ENCODE measurements at places on chromosomes 12 and 14.

DNA sequence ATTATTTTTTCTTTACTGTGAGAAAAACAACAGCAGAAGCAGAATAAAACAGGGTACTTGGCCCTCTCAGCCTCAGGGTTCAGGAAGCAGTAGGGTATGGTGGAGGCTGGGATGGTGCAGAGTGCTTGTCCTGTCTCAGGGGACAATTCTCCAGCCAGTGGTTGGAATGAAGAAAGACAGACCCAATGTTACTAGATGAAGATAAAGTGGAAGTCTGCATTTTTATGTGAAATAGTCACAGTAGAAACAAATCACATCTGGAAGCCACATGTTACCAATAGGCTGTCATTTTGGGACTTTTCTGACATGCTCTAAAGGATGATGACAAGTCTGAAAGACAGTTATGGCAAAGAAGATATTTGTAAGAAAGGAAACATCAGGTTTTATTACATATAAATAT is 32.3 kb downstream of the PROX2 start:
- no peak for DNase-seq

- DNase-seq: peak; percentile 92
These were observed at the start of gene ITGA7 for GRCh38 chr12:55707841-55708694. Gene ITGA7 (minus strand): TSS chr12:55707904. CDS start chr12:55707682, 222 bp downstream.

DNA sequence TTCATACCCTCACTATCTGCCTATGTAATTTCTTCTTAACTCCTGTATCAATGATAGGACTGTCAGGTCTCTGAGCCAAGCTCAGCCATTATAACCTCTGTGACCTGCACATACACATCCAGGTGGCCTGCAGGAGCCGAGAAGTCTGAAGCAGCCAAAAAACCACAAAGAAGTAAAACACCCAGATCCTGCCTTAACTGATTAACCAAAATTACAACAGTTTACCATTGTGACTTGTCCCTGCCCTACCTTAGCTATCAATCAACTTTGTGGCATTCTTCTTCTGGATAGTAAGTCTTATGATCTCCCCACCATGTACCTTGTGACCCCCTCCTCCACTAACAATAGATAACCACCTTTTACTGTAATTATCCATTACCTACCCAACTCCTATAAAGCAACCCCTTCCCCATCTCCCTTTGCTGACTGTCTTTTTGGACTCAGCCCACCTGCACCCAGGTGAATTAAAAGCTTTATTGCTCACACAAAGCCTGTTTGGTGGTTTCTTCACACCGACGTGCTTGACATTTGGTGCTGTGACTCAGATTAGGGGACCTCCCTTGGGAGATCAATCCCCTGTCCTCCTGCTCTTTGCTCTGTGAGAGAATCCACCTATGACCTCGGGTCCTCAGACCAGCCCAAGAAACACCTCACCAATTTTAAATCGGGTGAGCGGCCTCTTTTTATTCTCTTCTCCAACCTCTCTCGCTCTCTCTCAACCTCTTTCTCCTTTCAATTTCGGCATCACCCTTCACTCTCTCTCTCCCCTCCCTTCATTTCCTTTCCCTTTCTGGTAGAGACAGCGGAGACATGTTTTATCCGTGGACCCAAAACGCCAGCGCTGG is 11.5 kb upstream of the LGMN start:
- no peak for DNase-seq

- DNase-seq: no peak
These were observed 143.7 kb downstream of the GPHN start for GRCh38 chr14:66651536-66652220.

- DNase-seq: no peak
These were observed 528.5 kb upstream of the CCDC196 start for GRCh38 chr14:65957631-65958205.

- no peak for DNase-seq
These were observed 13.6 kb upstream of the FOXN3 start for GRCh38 chr14:89430391-89431236.

All from urothelium cell line (cell line).